Urinary bladder (tissue), 4 donors: ENCODE measurements at places on chromosomes 13 and 19.

- no peak for DNase-seq
These were observed 117.4 kb upstream of the STARD13 start for GRCh38 chr13:33402975-33403374.

DNA sequence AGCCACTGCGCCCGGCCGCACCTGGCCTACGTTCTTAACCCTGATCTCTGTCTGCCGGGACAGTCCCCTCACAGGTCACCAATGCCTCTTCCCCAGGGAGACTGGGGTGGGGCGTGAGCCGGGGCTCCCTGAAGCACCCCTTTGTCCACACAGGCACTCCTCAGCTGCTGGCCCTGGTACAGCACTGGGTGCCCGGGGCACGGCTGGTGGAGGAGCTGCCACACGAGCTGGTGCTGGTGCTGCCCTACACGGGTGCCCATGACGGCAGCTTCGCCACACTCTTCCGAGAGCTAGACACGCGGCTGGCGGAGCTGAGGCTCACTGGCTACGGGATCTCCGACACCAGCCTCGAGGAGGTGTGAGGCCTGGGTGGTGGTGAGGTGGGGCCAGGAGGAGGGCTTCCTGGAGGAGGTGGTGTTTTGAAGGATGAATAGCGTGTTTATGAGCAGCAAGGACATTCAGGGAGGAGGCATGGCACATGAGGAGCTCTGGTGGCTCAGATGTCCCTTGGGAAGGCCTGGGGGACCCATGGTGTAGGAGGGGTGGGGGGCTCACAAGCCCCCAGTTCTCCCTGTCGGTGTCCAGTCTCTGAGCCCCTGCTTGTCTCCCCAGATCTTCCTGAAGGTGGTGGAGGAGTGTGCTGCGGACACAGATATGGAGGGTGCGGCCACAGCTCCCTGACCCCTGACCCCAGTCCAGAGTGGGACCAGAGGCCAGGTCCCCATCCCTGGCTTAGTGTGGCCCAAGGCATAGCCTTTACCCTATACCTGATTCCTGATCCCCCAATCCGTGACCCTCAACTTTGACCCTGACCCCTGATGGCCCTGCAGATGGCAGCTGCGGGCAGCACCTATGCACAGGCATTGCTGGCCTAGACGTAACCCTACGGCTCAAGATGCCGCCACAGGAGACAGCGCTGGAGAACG is 13.5 kb upstream of the ARHGAP45 start:
- DNase-seq = no peak

DNA sequence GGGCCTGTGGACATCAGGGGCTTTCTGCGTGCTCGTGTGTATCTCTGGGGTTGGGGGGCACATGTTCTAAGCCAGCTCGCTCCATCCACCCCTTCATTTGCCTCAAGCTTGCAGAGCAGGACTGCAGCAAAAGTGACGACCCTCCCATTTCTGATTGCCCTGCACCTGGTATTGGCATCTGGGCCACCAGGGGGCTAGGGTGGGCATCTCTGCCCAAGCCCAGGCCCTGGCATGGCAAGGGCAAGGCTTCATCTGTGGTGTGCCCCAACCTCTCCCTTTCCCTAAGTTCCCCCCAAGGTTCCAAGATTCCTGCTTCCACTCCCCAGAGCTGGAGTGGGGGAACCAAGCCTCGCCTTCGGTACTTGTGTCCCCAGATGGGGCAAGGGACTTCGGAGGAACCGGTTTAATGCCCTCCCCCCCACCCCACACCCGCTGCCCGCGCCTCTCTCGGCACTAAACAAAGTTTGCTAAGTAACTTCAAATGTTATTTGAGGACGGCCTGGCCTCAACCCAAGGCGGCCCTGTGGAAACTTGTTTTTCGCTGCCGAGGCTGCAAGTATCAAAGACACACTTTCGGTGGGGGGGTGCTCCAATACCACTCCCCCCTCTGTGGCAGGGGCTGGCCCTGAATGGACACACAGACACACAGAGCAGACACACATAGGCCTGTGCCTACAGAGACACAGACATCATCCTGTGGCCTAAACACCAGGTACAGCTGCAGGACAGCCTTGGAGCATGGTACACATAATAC is 12.2 kb downstream of the NFIX start:
- DNase-seq = no peak

GRCh38 chr19:54905421-54905802 is 536 bp upstream of the NCR1 start:
- no peak for DNase-seq

DNA sequence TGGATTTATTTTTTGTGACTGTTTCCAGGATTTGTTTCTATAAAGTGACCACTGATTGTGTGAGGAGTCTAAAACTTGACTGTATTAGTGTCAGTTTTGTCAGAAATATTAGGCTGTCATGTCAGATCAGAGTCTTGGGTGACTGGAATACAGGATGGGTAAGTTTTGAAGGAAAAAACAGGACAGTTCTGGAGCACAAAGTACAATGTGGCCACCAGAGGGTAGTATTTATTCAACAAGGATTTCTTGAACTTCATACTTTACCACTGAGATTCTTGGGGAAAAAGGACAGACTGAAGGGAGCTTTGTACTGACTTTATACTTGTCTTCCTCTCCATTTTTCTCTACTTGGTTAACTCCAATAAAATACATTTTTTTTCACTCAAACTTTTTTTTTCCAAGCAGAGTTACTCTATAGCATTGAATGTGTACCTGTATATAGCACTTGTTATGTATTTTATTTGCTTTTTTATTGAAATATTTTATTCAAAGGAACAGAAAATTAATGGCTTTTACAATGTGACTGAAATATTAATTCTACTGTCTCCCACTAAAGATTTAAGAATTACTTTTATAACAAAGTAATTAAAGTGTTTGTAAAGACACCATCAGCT is 51.1 kb downstream of the LMO7 start:
- no peak for DNase-seq

DNA sequence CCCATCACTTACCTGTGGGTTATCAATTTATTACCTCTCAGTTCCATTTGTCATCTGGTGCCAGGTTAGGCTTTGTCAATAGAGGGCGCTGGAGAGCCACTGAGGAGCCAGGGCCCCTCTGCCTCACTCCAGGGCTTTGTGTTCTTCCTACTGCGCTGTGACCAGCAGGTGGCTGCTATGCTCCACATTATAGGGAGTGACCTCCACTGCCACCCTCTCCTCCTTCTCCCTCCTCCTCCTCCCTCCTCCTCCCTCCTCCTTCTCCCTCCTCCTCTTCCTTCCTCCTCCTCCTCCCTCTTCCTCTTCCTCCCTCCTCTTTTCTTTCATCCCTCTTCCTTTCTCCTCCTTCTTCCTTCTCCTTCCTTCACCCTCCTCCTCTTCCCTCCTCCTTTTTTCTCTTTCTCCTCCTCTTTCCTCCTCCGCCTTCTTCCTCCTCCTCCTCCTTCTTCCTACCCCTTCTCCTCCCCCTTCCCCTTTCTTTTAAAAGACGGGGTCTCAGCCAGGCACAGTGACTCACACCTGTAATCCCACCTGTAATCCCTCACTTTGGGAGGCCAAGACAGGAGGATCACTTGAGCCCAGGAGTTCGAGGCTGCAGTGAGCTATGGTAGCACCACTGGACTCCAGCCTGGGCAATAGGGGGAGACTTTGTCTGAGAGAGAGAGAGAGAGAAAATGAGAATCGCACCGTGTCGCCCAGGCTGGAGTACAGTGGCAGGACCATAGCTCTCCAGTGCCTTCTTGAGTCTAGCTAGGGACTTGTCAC is 10.3 kb upstream of the ZBTB32 start:
- peak; percentile 40 for DNase-seq

DNA sequence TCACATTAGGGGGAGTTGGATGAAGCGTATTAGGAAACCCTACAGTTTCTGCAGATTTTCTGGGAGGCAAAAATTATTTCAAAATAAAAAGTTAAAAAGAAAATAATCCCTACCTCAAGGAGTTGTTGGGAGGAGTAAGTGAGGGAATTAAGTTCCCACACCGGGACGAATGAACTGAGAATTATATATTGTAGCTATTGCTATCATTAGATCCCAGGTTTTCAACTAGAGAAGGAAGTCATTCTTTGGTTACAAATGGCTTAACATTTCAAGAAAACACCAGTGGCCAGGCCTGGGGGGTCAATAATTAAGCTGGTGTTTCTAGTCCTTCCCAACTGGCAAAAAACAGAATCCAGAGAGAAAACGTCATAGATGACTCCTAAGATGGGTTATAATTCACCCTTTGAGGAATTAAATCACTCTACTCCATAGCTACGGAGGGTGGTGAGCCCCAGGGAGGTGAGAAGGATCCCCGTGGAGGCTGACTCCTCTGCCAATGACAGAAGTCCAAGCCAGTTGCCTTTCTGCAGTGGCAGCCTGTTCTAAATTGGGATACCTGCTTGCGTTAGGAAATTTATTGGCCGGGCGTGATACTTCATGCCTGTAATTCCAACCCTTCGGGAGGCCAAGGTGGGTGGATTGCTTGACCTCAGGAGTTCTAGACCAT is 1.2 kb upstream of the MYDGF start:
- no peak for DNase-seq

DNA sequence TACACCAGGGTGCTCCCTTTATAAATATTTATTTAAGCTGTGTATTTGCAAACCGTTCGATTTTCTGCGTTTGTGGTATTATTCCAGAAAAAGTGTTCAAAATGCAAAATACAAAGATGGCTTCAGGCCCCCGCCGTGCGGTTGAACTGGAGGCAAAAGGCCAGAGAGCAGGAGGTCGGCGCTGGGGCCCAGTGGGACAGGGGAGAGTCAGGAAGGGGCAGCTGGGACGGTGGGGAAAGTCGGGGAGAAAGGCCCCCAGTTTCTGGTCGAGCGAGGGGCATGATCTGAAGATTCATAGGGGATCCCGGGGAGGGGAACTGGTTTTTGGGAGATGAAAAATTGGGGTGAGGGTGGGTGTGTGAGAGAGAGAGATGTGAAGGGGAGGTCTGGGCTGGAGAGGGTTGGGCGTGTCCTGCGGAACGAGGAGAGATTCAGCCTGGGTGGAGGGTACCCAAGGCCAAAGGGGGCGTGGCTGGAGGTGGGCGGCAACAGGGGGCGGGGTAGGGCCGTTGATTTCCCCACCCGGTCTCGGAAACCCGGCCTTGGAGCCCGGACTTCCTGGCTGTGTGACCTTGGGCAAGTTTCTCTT is 678 bp downstream of the ISOC2 start:
- no peak for DNase-seq

DNA sequence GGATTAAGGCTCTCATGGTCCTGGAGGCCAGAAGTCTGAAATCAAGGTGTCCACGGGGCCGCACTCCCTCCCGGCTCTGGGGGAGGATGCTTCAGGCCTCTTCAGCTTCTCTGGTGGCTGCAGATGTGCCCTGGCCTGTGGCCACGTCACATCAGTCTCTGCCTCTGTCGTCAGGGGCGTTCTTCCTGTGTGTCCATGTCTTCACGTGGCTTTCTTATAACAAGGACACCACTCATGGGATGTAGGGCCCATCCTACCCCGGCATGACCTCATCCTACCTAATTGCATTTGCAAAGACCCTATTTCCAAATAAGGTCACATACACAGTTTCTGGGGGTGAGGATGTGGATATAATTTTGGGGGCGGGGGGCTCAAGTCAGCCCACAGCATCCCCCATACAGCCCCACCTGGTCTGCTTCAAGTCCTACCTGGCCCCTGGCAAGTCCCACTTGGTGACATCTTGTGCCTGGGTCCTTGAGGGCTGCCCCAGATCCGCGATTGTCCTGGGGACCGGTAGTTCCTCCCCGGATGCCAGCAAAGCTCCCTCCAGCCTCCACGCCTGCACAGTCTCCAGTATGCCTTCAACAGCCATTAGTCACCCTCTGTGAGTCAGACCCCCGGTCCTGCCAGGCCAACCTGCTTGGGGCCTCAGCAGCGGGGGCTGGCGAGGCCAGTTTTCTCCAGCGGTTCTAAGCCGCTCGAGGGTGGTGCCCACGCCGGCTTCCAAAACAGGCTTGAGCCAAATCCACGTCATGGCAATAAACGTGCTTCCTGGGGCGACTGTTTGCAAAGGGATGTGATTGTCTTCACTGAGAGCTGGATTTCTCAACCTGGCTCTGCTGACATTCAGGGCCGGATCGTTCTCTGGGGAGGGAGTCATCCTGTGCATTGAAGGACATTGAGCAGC is 32.2 kb downstream of the MYO9B start:
- DNase-seq = peak; percentile 11
